ENCODE measurements at places on chromosomes 16 and 17. TPM values are rescaled to one million over a fixed set of nuclear protein-coding genes. Genes with fewer than 3 reads are reported as not detected.

CIAPIN1 gene
- total RNA-seq, result 103 TPM

CCL8 gene
- total RNA-seq, result not detected

PRR15L gene
- total RNA-seq, result not detected

SDR42E2 gene
- not detected for total RNA-seq

DNA sequence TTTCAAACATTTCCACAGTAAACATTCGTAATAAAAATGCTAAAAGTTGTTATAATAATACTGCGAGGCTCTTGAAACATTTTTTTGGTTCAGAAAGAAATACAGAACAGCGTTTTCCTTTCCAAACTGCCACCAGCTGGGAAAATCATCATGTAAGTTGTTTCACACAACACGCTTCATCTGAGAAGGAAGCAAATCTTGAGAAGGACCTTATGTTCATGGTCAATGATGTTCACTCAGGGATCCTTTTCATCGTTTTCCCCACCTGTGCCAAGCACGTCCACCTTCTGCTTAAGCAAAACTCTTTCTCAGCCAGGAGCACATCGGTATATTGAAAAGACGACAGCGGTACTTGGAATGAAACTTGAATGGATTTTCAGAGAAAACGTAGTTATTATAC, 274.5 kb upstream of the ELAC2 start:
- no peak for DNase-seq
- H3K27me3 ChIP-seq, result no peaks in the 10 kb centered on the region

GRCh38 chr17:55576237-55576995, 65.2 kb upstream of the SMIM36 start:
- peaks cover 2% of the 10 kb centered on the region for H3K27me3 ChIP-seq
- H3K4me1 ChIP-seq, result no peaks in the 10 kb centered on the region
- no peaks in the 10 kb centered on the region for H3K36me3 ChIP-seq
- no peak for DNase-seq
